Activated naive CD4-positive, alpha-beta T cell (primary cell): ENCODE measurements at places on chromosomes 5 and 9.

DNA sequence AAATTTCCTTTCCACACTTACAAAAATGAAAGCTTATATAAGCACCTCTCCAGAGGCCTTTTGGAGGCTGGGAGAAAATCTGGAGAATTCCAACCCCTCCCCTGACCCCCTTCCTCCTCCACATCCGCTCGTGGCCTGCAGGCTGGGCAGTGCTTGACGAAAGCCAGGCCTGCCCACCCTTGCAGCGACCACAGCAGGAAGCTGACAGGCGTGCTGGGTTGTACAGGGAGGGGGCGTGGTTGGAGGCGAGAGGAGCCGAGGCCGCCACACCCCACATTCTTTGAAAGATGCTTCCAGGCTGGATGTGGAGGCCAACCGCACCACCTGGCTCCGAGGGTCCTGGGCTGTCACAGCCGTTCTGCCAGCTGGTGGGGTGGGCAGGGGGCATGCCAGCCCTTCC, 47.8 kb upstream of the IER5L start:
- DNase-seq: no peak

GRCh38 chr5:135843571-135844337, 9.3 kb downstream of the SLC25A48 start:
- no peak for DNase-seq

DNA sequence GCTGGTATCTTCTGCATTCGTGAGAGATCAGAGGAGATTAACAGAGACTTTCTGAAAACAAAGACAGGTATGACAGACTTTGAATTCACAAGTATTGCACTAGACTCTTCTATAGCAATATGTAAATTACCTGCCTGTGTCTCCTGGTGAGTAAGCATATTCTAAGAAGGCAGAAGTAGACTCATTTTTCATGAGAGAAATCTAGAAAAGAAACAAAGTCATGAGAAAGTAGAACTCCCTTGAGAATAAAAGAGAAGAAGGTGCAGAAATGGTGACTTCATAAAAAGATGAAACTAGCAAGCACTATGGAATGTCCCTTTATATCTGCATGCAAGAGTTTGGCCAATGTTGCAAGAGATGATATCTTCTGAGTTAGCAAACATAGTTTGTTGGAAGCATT, 419.8 kb downstream of the DMRT2 start:
- DNase-seq: no peak

- no peak for DNase-seq
Observed at GRCh38 chr5:124860291-124860655, 113.8 kb upstream of the ZNF608 start.

- DNase-seq: no peak
Observed at GRCh38 chr9:23123048-23123632, 676.5 kb downstream of the DMRTA1 start.

DNA sequence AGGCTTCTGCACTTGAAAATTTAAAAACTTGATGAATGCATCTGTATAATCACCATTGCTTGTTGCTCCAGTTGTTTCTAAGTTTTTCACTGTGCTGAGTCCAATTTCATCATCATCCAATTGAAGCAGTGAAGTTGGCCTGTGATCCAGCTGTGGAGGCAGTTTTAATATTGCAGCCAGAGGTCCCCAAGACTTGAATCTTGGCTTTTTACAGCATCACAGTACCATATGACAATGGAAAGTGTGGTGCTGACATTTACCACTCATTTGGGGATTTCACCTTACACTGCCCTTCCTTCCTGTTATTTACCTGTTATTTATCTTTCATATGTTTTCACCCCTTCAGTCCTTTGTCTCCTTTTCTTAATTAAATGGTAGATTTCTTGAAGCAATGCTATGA, 76.2 kb upstream of the SPIN1 start:
- DNase-seq: no peak

- DNase-seq: no peak
Observed at GRCh38 chr9:97039514-97039860, 545 bp upstream of the CTSV start.

DNA sequence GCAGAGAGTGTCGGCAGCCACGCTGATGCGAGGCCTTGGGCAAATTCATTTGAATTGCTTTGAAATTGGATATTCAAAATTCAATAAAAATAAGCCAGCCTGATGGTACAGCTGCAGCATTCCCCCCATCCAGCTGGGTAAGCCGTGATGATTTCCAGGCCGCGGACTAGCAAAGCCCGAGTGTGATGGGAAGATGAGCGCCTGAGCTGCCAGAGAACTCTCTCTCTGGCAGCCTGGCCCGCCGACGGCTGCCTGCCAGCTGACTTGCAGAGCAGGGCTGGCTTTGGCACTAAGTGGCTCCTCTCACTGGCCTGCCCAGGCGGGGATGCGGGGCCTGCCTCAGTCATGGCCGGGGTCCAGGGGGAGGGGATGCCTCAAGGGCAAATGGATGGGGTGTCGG, 268.3 kb upstream of the WWC1 start:
- DNase-seq: no peak

DNA sequence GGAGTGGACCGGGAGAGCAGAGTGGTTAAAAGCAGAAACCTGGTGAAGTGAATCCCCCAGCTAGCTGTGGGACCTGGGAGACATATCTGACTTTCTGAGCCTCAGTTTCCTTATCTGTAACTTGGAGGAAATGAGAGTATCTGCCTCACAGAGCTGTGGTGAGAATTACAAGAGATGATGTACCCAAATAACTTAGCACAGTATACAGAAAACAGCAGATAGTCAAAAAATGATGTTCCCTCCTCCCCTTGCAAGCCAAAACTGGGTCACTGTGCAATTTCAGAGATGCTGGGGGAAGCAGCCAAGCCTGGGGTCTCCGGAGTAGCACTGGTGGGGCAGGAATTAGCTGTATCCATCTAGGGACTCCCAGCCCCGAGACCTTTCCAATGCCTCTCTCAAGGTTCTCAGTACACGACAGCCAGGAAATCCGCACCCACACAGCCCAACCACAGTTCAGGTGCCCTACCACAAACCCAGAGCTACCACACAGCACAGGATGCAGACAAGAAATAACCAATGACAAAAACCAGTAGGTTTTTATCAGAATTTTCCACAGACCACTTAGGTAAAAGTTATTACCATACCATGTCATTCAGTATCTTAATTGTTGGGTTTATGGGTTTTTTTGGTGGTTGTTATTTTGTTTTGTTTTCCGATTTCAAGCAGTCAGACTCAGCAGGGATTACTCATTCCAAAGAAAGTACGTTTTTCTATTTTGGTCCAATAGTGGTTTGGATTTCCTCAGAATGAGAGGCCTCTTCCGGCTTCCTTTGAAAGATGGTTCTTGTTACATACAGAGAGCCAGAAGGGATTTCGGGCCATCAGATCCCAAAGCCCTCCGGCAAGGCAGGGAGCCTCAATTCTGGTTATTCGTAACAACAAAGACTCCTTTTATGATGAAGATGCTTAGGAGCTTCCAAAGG, 4.9 kb upstream of the HRH2 start:
- DNase-seq: no peak

DNA sequence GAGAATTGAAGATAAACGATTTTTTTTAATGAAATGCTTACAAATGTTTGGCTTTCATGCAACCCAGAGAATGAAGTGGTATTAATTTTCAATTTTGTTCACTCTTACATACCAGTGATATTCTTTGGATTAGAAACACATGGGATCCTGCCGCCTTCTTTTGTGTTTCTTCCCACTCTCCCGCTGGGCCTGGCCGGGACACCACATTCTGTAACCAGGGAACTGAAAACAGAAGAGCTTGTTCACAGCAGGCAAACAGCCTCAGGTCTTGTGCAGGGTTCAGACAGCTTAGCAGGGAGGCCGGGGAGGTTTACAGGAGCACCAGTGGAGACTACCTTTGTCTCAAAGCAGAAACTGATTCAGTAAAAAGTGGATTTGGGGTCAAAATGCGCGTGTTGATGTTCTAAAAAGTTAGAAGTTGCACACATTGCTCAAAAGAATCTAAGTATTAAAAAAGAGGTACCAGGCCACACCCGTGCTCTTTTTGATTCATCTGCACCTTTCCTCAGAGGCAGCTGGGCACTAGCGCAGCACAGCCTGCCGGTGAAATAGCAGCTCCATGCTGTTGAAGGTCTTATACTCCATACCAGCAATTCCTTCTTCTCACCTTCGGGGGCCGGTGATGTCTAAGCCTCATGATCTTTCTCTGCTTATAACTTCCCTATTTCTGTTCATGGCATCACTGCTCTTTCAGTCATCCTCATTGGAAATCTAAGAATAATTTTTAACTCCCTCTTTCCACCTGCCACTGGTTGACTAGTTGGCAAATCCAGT, 67.1 kb downstream of the GRAMD2B start:
- no peak for DNase-seq

DNA sequence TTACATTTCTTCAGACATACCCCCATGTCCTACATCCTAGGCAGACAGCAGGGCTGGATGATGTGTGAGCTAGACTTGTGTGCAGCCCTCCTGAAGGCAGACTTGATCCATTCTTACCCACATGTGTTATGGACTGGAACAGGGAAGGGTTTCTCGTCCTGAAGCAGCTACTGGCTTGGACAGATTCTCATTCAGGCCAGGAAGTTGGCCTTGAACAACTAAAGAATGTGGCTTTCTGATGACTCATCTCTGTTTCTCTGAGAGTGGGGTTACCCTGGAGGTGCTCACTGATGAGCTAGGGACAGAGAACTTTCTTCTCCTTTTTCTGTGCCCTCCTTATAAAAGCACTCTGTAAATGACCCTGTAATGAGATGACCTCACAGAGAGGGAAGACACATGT, 246.5 kb downstream of the PCSK5 start:
- DNase-seq: no peak

- DNase-seq: no peak
Observed at GRCh38 chr9:84072621-84073180, 92.1 kb downstream of the RMI1 start.

- no peak for DNase-seq
Observed at GRCh38 chr9:95182854-95183563, 134.5 kb downstream of the FANCC start.

DNA sequence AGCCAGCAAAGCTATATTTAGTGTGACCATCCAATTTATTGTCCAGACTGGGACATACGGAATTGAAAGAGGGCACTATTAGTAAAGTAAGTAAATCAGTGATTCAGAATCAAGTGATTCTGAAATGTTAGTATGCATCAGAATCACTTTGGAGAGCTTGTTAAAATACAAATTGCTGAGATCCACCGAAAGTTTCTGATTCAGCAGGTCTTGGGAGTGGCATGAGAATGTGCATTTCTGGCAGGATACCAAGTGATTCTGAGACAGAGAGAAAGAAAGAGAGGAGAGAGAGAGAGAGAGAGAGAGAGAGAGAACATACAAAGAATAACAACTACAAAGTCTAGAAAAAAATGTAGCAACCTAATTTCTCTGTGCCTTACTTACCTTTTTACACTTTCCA, 65.4 kb upstream of the ASTN2 start:
- DNase-seq: no peak

DNA sequence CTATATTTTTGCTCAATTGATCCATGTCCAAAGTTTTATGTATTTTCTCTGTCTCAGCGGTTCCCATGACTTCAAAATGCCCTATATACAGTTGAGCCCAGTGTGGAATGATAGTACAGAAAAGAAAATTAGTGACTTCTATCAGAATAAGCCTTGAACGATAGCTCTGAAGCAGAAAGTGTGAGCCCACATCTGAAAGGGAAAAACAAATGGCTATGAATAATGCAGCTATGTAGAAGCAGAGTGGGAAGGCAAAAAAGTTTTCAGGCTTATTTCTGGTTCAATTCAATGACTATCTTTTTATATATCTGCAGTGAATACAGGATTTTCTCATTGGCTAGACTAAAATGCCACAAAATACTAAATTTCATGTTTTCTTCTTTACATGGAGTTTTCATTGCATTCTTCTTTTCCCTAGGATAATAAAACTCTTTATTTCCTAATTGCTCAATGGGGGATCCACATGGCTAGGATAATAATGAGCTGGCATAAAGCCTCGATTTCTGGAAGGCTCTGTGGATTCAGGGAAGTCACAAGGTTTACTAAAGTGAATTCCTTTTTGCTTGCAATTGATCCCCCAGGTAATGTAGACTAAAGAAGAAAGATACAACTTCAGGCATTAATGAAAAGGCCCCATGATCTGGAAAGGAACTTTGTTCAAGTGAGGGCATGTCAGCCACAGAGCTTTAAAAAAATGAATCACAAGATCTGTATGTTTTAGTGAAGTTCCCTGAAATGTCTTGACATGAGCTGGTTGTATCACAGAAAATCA, 377.0 kb upstream of the RIOK2 start:
- no peak for DNase-seq

- DNase-seq: no peak
Observed at GRCh38 chr5:115396081-115396480, 99.6 kb upstream of the CCDC112 start.

DNA sequence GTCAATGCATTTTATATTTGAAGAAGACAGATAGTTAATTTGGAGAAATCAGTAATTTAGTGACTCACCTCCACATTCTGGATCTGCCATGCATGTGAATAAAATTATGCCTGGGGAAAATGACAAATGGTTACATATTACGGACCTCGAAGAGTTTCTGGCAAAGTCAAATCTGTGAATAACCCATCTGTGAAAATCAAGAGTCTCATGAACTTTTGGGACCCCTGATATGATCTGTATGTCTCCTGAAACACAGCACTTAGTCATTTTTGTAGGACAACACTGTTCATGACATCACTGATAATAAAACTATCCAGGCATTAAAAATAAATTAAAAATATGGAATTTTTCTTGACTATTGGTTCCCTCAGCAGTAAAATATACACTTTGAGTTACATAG, 584.5 kb downstream of the TLE4 start:
- no peak for DNase-seq

- DNase-seq: no peak
Observed at GRCh38 chr9:6575324-6576034, 70.0 kb downstream of the GLDC start.

DNA sequence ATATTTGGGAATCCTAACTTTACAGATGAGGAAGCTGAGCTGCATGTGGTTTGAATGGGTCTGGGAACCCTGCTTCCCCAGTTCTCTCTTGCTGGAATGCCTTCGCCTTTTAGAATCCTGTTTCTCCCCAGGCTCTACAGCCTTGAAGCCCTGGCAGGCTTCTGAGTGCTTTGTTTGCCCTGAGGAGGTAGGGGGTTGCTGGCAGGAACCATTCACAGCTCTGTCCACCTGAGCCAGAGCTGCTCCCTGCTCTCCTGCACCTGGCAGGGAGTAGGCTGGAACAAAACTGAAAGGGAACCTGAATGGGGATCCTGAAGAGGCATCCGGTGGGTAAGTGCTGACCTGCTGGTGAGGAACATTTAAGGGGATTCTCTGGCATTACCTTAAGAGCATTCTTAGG, 33.0 kb downstream of the KIF4B start:
- no peak for DNase-seq
